ENCODE measurements at places on chromosomes 16 and 17.

- no peak for DNase-seq
These were observed 12.7 kb upstream of the FAM20A start for GRCh38 chr17:68613739-68614298.

DNA sequence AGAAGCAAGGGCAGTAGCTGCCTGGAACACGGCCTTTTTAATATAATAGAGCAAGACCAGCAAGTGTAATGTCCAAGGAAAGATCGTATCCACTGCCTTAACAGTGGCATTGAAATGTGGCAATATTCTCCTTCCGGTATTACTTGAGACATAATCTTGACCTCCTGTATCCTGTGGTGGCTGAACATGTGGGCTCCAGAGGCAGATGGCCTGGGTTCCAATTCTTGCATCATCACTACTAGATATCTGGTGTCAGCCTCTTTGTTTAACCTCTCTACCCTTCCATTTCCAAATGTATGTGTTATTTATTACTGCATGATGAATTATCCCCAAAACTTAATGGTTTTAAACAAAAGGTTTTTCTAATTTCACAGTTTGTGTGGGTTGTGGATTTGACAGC, 3.5 kb upstream of the CDYL2 start:
- DNase-seq = no peak

- no peak for DNase-seq
These were observed 52.5 kb upstream of the HELZ start for GRCh38 chr17:67297454-67297960.

DNA sequence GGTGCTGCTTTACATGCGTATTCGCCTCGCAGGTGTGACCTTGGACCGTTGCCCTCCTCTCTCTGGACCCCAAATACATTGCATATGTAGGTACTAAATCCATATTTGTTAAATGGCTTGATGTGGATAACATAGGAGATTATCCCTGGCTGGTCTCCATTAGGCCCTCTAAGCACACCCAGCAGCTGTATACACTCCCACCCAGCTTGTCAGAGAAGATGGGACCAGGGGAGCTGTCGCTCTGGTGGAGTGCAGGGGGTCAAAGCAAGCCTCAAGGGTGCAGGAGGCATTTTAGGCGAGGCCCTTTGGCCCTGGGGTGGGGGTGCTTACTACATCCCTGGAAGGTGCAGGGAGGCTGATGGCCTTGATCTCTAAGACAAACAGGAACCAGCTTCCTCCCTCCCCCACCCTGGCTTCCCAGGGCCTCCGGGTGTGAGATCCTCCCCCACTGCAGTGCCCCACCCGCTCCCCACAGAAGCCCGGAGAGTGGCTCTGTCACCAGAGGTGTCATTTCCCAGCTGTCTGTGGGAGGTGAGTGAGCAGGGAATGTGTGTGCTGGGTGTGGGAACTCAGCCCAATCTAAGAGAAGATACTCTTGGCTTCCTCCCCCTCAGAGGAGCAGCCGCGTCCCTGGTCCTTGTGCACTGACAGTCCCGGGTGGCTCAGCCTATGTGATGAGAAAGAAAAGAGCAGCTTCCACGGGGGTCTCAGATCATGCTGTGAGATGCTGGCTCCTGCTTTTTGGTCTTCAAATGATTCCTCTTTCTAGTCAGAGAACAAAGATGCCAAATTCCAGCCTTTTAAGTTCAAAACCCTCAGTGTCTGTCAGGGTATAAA, 1.4 kb upstream of the VAMP2 start:
- DNase-seq = no peak

GRCh38 chr17:1197781-1198490, 18.2 kb upstream of the ABR start:
- DNase-seq = peak; percentile 29

- no peak for DNase-seq
These were observed 140.7 kb downstream of the PRKCB start for GRCh38 chr16:23976524-23976923.

DNA sequence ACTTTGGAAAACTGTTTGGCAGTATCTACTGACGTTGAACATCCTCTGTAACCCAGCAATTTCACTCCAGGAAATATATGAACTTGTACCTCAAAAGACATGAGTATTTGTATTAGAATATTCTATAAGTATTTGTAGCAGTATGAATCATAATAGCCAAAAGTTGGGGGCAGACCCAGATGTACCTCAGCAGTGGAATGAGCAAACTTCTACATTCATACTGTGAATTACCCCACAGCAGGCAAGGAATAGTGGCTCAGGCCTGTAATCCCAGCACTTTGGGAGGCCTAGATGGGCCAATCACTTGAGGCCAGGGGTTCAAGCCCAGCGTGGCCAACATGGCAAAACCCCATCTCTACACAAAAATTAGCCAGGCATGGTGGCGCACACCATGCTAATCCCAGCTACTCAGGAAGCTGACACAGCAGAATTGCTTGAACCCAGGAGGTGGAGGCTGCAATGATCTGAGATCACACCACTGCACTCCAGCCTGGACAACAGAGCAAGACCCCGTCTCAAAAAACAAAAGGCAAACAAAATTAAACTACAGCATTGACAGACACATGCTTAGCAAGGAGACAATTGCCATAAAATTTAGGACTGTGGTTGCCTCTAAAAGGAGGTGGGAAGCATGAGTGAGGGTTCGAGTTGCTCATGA, 11.2 kb upstream of the HELZ start:
- DNase-seq = no peak

DNA sequence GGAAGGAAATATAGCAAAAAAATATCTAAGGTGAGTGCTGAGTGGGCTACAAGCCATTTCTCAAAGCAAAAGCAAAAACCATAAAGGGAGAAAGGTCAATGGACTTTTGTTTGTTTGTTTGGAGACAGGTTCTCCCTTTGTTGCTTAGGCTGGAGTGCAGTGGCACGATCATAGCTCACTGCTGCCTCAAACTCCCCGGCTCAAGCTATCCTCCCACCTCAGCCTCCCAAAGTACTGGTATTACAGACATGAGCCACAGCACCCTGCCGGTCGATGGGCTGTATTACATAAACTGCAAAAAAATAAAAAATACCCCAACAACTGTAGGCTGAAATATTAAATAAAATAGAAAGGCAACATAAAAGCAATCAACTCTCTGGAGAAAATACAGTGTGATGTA, 3.5 kb upstream of the RBBP6 start:
- no peak for DNase-seq

- peak; percentile 17 for DNase-seq
These were observed 33.2 kb downstream of the CYB5D2 start for GRCh38 chr17:4175921-4176807.
